ENCODE measurements at places on chromosomes 1 and 21.

DNA sequence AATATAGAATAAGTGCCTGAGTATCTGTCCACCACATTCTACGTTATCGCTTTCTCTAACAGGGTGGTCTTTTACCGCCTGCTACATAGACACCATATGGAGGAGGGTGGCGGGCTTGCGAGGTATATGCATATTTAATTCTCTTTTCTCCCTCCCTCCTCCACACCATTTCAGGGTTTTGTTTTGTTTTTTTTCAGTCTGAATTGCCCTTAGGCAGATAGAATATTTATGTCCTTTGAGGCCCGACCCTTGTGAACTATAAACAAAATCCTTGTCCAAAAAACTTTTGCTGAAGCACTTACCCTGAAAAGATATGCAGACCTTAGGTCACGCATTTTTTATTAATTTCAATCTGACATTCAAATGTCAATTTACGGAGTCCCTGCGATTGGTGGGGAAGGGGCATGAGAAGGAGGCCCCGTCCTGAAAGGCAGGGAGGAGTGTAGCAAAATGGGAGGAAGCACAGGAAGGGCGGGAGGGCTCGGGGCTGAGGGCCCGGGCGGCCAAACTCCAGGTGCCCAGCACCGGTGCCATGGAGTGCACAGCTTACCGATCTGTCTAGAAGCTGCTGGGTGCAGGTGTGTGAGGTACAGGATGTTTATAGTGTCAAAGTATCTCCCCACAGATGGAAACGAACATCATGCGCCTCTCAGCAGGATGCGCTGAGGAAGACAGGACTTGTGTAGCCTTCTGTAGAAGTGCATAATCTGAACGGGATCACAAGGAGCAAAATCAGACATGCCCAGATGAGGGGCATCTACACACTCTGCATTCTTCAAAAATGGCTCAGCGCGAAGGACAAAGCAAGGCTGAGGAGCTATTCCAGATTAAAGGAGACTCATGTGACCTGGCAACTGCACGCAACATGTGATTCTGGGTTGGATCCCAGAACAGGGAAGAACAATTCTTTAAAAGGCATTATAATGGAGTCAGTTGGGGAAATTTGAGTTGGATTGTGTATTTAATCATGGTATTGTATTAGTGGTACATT is 68.8 kb upstream of the LYST start:
- DNase-seq: no peak

- DNase-seq: no peak
Measured at GRCh38 chr1:104467590-104467989, 717.9 kb downstream of the AMY1C start.

DNA sequence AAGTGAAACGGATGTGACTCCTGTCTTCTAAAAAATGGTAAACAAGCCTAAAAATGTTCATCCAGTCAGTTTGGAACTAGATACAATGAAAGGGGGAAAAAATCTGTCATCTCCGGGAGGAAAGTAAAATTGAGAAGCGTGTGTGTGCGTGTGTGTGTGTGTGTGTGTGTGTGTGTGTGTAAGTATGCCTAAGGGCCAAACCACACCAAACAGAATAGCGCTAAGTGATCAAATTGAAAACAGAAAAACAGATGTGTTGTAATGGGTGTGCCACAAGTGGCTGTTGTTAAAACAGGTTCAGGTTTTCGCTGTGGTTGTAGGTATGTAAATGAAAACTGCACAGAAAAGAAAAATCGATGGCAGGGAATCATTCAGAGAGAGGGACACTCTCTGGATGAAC is 106.7 kb downstream of the RNF220 start:
- no peak for DNase-seq

GRCh38 chr1:115665319-115666096 is 23.7 kb downstream of the VANGL1 start:
- DNase-seq: no peak

- DNase-seq: no peak
Measured at GRCh38 chr1:62906428-62906886, 122.5 kb downstream of the ATG4C start.

DNA sequence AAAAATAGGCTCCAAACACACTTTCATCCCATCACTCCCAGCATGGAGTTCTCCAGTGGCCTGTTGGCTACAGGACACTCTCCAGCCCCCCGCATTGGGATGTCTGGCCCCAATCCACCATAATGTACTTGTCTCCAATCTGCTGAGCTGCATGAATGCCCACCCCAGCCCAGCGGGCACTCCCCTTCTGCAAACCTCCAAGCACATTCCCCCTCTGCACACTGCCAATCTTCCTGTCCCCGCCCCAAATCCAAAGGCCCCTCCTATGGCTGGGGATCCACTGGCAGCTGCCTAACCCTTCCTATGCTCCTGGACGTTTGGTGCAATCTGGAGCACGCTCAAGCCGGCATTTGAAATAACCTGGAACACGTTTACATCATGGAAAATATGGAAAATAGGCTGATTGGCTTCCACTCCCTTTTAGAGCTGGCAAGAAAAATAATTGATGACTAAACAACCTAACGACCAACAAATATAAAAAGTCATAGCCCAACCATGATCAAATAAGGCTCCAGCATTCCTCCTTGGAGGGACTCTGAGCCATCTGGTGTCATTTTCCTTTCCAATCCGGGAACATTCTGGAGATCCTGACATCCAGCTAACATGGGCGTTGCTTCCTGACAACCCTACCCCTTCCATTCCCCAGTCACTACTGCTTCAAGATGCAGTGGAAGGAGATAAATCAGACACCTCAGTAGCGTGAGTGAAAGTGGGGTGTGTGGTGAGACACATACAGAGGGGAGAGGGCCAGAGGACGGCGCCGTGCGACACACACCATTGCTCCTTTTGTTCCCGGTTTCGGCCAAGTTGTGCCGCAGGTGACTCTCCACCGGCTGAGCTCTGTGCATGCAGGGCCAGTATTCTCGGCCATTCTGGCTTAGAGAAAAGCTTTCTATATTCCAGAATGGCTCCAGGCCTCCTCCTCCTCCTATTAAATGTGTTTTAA is 41.6 kb downstream of the PDE9A start:
- DNase-seq: no peak
